NCI-H1694 (cell line): ENCODE measurements at places on chromosomes 5 and 9.

DNA sequence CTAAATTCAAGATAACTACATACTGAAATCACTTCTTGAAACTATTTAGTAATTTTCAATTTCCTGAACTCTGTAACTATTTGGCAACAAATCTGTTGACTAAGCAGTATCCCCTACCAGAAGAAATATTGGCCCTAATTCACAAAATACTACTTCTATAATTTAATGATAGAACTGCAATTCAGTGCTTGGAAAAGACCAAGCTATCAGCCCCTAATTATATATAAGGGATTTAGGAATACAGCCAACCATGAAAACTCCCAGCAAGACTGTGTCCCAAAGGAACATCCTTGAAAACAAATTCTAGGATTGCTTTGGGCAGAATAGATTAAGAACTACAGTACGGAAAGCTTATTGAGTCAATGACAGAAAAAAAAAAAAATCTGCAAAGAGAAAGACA lies 169.2 kb downstream of the RAB3C start:
- DNase-seq, result no peak

DNA sequence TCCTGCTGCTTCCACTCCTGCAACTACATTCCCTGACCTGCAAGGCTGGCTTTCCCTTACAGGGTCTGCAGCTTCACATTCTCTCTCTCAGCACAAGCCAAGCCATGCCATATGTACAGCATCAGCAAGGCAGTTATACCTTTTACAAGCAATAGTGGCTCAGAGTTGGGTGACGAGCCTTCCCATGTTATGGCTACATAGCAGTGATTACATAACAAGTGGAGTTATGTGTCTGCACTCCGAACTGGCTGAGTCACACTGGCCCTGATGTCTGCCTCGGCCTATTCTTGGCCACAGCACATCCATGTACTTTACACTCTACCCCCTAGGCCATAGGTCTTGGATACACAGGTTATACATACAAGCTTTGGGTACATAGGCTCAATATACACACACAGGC lies 52.0 kb upstream of the SNCAIP start:
- DNase-seq, result no peak

GRCh38 chr9:128552153-128552743 lies at the start of gene SPTAN1:
Gene SPTAN1 (plus strand): TSS chr9:128552587. CDS start chr9:128566741, 14,154 bp downstream.
- DNase-seq, result peak; percentile 57

GRCh38 chr5:98110791-98111190 lies 662.7 kb upstream of the RGMB start:
- no peak for DNase-seq

- DNase-seq, result no peak
Measured at GRCh38 chr5:95924720-95925377, 36.8 kb downstream of the ELL2 start.

- DNase-seq, result no peak
Measured at GRCh38 chr5:127916885-127917573, 166.5 kb upstream of the SLC12A2 start.

DNA sequence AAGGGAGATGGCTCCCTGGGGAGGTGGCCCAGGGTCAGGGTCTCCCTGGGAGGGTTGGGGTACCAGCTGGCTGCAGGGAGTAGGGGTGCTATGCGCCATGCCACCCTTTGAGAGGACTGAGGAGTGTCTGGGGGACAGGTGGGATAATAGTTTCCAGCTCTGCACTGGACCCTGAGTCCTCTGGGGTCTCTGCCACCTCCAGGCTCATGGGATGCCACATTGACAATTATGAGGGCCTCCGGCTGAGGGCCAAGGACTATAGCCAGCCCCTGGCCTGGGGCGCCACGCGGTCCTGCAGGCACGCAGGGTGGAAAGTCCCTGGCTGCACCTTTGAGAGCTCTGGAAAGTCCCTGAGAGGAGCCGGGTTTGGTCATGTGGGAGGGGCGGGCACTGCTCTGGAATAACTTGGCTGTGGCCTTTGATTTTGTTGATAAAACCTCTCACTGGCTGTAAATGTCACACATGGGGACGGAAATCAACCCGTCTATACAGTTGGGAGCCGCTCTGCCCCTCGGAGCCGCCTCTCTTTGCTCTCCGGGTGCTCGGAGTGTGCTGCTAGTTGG lies 16.0 kb downstream of the TRAF2 start:
- DNase-seq, result no peak
